ENCODE measurements at places on chromosomes 2 and 18.

DNA sequence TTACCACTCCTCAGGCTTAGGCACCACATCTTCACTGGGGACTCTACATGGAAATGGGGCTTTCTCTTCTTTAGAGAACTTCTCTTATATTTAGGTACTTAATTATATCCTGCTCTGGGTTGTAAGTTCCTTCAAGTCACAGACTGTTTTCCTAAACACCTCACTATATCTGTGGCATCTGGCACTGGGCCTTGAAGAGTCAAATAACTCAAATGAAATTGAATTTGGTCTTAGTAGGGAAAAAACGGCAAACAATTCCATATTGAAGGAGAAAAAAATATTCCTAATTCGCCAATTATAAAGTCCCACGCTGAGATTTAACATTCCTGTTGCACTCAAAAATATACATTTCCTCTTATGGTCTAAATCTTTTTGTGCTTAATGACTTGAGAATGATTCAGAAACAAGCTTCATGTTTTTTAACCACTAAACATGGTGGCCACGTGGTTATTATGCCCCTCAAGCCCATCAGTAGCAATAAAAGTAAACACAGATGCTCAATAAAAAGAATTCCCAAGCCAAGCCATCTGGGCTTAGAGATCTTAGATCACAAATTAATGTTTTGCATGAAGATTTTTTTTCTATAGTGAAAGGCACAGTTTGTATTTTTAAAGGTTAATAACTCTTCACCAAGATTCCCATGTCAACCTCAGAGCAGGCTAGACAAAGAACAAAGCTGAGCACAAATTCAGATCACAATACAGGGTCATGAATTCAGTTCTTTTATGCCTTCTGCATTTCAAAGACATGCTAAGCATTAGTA is 105.5 kb upstream of the SYT4 start:
- no peak for DNase-seq

DNA sequence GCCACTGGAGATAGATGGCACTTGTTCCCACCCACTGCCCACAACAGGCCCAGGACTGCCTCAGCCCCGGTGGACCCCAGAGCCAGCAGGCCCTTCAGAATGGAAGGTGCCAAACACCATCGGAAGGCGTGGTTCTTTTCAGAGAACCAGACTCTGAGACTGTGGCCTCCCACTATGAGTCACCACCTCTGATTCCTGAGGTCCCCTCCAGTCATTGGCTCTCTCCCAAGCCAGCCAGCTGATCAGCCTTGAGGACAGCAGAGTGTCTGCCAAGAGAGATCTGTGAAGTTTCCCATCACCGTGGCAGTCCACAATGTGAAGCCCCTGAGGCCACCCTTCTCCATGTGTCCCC is 10.4 kb upstream of the MAP3K2 start:
- DNase-seq = no peak

DNA sequence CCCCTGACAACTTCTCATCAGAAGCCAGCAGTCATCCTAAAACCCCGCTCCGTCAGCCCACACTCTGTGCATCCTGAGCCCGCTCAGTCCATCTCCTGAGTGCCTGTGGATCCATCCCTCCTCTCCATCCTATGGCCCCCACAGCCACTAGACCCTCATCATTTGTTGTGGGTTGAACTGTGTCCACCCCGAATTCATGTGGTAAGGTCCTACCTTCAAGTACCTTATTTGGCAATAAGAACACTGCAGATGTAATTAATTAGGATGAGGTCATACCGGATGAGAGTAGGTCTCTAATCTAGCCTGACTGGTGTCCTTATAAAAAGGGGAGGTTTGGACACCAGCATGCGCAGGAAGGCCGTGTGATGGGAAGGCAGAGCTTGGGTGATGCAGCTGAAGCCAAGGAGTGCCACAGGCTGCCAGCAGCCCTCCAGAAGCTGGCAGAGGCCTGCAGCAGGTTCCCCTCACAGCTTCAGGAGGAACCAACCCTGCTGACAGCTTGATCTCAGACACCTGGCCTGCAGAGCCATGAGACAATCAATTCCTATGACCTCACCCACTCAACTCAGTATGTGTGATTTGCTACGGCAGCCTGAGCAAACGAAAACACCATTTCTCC is 192.4 kb downstream of the ZBTB7C start:
- no peak for DNase-seq

DNA sequence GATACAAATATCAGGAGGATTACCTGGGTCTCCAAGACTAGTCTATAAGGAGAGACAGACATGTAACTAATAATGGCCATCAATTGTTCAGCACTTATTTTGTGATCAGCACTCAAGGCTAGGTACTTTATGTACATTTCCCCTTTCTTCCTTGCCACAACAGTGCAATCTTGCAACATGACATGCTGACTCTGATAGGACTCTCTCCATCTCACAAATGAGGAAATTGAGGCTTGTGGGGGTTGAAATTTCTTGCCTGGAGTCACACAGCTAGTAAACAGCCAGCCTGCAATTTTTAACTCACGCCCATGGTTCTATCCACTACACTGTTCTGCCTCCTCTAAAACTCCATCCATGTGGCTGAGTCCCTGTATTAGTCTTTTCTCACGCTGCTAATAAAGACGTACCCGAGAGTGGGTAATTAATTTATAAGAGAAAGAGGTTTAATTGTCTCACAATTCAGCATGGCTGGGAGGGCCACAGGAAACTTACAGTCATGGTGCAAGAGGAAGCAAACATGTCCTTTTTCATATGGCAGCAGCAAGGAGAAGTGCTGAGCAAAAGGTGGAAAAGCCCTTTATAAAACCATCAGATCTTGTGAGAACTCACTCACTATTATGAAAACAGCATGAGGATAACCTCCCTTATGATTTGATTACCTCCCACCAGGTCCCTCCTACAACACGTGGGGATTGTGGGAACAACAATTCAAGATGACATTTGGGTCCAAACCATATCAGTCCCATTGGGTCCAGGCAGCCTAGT is 302.4 kb downstream of the PLCL1 start:
- DNase-seq = no peak

DNA sequence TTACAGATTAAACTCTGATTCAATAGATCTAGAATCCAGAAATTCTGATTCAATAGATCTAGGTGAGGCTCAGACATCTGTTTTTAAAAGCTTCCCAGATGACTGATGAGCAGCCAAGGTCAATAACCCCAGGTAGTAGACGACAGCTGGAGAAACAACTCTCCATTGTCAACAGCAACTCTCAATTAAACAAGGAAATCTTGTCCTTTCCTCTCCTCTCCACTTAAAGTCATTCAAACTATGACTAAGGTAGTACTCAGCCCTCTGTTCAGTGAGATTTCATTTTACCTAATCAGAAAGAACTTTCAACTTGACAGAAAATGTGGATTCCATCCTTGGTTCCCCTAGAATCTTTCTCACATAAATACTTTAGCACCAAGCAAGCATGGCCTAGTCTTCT is 94.6 kb upstream of the SCG2 start:
- DNase-seq = no peak

DNA sequence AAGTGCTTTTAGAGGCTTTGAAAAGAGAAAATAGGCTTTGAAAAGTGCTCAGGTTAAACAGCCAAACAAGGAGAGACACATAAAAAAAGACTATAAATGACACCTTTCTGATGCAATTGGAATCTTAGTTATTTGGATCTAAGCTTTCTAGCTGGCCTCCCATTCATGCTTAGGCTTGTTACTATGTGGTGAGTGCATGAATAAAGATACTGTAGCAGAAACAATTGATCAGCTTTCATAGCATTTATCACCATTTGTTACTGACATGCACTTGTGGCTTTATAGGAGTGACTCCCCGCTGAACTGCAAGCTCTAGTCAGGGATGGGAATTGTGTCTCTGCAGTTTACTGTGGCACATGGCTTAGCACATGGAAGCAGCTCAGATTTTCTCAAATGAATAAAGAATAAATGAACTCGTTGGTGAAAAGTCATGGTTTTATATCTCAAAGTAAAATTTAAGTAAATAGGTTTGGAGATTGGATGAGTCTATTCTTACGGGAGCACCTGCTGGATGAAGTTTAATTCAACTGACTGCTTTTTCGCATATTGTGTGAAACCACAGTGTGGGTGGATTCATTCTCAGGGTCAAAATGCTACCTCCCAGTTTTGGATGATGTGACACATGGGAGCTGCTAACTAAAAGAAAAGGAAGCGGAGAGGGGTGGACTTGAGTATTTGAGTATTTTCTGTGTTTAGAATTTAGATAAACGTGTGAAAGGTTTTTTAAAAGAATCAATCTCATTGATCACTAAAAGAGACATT is 91.1 kb upstream of the NOL4 start:
- DNase-seq = no peak

- no peak for DNase-seq
These were observed 45.2 kb downstream of the SLC30A6 start for GRCh38 chr2:32210767-32211408.

DNA sequence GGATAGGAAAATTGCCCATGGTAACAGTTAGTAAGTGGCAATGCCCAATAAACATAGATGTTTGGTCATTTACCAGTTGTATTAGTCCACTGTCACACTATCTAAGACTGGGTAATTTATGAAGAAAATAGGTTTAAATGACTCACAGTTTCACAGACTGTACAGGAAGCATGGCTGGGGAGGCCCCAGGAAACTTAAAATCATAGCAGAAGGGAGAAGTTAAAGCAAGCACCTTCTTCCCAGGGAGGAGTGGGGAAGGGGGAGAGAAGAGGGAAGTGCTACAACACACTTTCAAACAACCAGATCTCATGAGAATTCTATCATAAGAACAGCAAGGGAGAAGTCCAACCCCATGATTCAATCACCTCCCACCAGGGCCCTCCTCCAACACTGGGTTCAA is 23.4 kb downstream of the NR4A2 start:
- no peak for DNase-seq

DNA sequence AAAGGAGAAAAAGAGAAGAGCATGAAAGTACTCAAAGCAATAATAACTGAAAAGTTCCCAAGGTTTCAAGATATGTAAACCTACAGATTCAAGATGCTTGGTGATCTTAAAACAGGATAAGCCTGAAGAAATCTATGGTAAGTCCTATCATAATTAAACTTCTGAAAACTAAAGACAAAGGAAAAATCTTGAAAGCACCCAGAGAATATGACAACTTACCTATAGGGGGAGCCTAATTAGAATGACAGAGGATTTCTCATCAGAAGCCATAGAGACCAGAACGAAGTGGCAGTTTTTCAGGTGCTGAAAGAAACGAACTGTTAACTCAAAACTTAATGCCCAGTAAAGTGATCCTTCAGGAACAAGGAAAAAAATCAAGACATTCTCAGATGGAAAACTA is 59.7 kb downstream of the XDH start:
- DNase-seq = no peak

DNA sequence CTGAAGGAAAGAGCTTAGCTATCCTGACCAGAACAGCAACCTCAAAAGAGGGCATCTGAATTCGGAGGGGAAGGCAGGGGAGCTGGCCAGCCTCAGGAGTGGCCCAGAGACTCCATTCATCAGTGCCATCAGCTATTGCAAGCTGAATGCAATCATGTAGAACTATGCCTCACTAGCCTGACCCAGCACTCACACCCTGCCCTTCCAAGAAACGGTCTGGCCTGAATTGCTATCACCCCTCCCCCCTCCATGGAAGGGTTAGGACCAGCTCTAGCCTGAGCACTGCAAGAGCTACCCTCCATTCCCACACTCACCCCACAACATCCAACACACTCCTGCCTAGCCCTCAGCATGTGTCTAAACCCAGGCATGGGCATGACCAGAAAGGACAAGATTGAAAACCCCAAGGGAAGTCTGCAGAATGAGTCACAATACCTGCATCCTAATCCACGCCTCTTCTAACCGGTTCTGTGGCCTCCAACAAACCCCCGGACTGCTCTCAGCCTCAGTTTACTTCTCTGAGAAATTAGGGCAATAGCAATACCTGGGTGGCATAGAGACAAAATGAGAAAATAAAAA is 120.3 kb downstream of the BCL11A start:
- no peak for DNase-seq

GRCh38 chr2:101463911-101464641 is 10.8 kb downstream of the RFX8 start:
- DNase-seq = no peak

- no peak for DNase-seq
These were observed 499.2 kb upstream of the SALL3 start for GRCh38 chr18:78480262-78481054.

GRCh38 chr2:30255026-30255425 is 23.7 kb downstream of the LBH start:
- DNase-seq = no peak

GRCh38 chr2:222802514-222803196 is 58.2 kb upstream of the ACSL3 start:
- DNase-seq = no peak

GRCh38 chr2:44107974-44108373 is 60.7 kb upstream of the PPM1B start:
- DNase-seq = no peak
